ENCODE measurements at places on chromosomes 2 and 18.

DNA sequence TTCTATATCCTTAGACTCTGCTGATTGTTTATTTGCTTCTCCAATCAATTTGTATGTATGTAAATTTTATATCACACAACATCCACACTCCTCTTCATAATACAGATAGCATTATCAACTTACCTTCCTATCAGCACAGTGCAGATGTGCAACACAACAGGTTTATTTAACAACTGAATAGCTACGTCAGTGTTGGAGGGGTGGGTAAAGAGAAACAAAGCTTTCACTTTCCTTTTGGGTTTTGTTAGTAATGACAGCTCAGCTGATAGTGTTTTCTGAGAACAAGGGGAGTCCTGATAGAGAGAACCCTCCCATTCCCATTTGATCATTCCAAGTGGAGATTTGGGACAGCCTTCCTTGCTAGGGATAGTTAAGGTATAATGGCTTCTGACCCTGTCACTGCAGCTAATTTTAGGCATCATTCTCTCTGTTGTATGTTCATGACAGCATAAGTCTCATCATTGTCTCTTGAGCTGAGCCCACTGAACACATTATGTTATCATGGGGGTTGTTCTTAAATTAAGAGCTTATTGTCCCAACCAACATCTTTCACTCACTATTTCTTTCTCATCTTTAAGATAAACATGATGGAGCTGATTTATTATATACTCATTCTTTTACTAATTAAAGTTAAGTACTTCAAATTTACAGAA lies 227.7 kb downstream of the GPD2 start:
- DNase-seq, result no peak

DNA sequence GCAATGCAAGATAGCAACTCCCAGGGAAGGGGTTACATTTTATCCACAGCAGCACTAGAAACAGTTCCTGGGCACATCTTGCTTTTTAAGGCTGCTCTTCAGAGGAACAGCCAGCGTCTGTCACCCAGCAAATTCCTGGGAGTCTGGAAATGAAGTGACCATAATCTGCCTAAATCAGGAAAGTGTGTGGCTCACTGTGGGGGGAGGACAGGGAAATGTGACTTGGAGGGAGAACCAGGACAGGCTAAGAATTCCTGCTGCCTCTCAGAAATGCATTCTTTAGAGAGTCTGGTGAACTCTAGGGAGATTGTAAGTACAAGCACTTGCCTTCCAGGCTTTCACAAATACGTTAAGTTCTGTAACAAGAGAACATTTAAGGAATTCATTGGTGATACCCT lies 364.3 kb upstream of the SPHKAP start:
- no peak for DNase-seq

- no peak for DNase-seq
These were observed 89.9 kb downstream of the NOL10 start for GRCh38 chr2:10599921-10600320.

- DNase-seq, result no peak
These were observed 10.6 kb upstream of the RPIA start for GRCh38 chr2:88680916-88681315.

GRCh38 chr2:223954401-223954800 lies 2.9 kb upstream of the MRPL44 start:
- no peak for DNase-seq

DNA sequence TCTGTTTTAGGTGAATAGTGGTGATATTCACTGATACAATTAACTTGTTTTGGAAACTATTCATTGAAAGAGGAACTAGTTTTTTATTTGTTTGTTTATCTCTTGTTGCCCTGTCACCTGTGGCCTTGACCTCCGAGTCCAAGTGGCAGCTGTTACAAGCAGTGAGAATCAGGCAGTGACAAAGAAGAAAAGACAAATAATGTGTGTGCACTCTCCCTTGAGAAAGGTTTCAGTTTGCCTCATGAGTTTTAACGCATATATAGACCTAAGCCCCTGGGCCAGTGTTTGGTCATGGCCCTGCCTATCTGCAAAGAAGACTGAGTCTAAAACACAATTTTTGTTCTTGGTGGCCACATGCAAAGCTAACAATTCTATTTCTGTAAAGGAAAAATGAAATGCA lies 15.3 kb downstream of the KYNU start:
- DNase-seq, result no peak
